Astrocyte of the spinal cord (primary cell): ENCODE measurements at places on chromosomes 5 and 9.

DNA sequence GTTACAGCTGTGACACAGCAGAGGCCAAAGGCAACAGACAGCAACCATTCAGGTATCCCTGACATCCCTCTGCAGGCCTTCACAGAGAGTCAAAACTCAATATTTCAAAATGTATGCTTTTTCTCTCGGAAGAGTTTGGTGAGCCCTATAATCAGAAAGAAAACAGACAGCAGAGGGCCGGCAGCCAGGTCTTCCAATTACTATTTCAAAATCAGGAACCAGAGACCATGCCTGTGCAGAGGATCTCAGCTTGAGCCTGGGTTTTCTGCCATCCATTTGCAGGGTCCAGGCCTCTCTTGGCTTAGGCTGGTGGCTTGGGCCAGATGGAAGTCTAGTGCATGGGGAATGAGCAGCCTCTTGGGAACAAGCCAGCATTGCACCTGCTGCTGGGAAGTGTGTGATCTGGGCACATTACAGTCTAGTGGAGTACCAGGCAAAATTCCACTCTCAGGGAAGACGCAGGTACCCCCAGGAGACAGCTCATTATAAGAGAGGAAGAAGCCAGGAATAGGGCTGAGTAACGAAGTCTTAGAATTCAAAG lies 231.3 kb downstream of the ENC1 start:
- DNase-seq, result no peak

- DNase-seq, result no peak
These were observed 142.7 kb downstream of the PRKACG start for GRCh38 chr9:68871236-68871635.

- DNase-seq, result no peak
These were observed 66.9 kb upstream of the BASP1 start for GRCh38 chr5:17150531-17150930.

GRCh38 chr9:71629578-71630215 lies 138.6 kb downstream of the CEMIP2 start:
- DNase-seq, result no peak

GRCh38 chr5:80615266-80615914 lies 39.1 kb upstream of the MSH3 start:
- DNase-seq, result no peak

- peak; percentile 17 for DNase-seq
These were observed 280.4 kb downstream of the CDH9 start for GRCh38 chr5:26757941-26758340.

DNA sequence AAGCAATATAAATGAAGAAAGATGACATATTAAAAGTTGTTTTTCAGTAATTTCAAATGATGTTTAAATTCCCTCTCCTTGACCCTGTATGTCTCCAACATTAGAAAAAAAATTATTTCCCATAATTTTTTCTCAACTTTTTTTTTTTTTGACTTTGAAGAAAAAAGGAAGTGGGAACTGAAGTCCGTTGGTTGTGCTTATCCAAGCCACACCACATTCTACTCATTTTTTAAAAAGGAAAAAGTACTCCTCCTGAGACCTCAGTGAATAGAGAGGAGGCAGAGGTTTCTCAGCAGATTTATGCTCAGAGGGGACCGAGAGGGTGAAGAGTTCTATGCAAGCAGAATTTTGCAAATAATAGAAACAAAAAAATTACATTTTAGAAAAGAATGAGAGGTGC lies 123.3 kb downstream of the PCSK5 start:
- no peak for DNase-seq

DNA sequence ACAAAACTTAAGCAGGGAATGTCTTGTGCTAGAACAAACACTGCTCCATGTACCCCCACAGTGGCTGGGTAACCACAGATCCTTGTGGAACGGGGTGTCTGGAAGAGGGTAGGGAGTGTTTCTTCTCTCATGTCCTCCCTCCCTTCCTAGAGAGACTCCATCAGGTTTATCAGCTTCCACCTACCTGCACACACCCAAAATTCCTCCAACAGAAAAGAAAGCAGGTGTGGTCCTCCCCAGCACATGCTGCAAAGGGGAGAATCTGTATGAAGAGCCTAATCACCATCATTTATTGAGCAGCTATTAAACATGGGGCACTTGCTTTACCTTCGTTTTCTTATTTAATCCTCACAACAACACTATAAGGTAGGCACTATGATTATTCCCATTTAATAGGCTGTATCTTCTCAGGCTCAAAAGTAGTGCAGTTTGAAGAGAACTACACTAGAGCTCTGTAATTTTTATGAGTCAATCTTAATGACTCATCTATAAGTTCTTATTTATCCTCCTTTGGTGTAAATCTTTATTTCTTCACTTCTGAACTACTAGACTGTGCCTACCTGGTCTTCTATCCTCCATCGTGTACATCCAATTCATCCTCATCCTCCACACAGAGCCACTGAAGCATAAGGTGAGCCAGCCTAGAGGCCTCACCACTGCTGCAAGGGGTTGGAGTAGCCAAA lies 31.6 kb downstream of the C9orf40 start:
- no peak for DNase-seq

DNA sequence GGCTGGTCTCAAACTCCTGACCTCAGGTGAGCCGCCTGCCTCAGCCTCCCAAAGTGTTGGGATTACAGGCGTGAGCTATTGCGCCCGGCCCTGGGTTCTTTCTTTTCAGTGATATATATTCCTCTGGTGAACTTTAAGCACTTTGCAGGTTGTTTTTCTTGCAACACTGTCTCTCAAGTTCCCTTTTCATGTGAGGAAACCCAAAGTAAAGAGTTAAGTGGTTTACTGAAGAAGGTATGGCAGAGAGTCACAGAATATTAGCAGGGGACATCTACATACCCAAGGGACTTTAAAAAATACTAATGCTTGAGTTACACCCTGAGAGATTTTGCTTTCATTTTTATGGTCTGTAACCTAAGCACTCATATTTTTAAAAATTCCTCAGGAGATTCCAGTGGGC lies 6.7 kb upstream of the GAPT start:
- DNase-seq, result no peak

- peak; percentile 12 for DNase-seq
These were observed 13.1 kb downstream of the MSANTD3 start for GRCh38 chr9:100440071-100440470.

DNA sequence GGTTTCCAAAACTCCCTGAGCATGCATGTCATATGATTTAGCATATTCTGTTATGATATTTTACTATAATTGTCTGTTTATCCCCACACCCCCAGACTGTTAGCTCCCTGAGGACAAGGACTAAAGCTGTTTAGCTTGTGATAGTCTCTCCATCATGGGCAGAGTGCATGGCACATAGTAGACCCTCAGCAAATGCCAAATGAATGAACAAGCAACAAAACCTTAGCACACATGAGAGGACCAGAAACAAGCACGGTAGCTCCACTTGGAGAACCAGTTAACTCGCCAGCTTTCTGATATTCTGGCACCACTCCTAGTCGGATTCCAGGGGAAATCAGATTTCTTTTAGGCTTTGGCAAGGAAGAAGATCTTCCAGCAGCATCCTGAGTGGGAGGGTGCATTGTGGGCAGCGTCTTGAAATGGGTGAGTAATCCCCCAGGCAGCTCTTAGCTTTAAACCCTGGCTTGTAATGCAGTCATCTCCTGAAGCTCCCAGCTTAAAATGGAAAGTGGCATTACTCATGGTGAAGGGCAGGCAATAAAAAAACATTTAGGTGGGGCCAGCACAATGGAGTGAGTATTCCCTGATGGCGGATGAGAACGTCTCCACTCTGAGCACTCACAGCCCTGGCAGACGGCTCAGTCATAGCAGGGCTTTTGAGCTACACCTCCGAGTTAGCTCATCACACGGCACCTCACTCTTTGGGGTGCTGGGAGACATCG lies 41.1 kb downstream of the FGF1 start:
- peak; percentile 98 for DNase-seq

DNA sequence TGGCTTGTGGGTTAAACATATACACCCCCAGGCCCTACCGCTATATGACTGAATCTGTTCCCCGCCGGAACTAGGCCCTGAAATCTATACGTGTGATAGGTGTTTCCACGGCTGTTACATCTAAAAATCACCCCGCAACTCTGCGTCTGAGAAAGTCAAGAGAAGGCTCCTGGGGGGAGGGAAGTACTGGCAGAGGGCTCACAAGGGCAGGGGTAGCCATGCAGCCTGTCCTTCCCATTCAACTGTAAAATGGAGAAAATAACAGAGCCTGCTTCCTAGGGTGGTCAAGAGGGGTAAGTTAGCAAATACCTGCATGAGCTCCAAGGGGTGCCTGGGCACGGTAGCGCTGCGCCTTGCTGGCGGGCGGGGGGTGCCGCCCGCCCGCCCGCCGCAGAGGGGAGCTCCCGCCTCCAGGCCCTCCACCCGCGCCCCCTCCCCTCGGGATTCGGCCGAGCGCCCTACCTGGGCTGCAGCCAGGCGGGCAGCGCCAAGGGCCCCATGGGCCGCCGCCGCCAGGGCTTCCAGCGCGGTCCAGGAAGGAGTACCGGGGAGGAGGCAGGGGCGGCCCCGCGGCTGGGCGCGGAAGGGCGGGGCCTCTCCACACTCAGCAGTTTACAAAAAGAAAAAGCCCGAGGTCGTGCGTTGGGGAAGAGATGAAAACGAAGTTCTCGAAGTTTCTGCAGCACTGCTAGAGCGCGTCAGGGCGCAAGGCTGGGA lies at the start of gene HACD4:
TSS of gene HACD4 (minus strand) at position 550 of the 717 bp plus-strand sequence. CDS start at position 500, 50 bp downstream.
- peak; percentile 37 for DNase-seq

DNA sequence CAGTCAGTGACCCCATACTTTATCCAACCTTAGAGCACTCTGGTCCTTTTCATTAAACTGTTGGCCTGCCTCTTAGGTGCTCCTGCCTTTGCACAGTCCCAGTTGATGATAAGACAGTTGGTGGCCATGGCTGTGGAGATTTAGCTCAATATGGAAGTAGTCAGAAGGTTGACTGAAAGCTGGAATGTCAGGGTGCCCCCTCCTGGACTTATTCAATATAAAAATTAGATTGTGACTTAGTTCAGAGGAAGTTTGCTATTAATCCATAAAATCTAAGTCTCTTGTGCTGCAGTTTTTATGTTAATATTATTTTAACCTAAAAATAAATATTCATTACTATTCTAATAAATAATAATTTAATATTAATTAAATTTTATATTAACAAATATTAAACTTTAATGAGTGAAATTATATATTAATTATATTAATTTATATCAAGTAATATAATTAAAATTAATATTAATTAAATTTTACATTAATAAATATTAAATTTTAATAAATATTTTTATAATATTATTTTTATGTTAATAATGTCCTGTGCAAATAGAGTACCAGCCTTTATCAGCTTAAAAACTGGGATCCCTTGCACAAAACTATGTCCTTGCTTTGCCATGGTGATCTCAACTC lies 77.7 kb upstream of the ADAMTSL1 start:
- DNase-seq, result peak; percentile 45

GRCh38 chr9:18189871-18190670 lies 283.9 kb upstream of the ADAMTSL1 start:
- DNase-seq, result no peak

DNA sequence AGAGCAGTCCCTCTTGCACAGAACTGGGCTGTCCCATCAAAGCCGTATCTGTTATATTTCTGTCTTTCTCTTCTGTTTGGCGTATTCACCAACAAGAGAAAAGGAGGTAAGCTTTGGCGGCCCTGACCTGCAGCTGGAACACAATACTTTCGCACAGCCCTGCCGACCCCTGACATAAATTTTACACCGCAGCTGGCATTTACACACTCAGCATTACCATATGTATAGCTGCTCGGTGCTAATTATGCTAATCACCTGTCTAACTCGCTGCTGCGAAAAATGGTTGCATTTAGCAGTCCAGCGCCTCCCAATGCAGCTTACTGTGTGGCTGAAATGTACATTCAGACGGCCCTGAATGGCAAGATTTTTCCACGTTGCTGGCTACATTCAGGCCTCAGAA lies 20.8 kb downstream of the PTCH1 start:
- DNase-seq, result no peak

- DNase-seq, result no peak
These were observed 113.5 kb upstream of the SARDH start for GRCh38 chr9:133851693-133852092.

DNA sequence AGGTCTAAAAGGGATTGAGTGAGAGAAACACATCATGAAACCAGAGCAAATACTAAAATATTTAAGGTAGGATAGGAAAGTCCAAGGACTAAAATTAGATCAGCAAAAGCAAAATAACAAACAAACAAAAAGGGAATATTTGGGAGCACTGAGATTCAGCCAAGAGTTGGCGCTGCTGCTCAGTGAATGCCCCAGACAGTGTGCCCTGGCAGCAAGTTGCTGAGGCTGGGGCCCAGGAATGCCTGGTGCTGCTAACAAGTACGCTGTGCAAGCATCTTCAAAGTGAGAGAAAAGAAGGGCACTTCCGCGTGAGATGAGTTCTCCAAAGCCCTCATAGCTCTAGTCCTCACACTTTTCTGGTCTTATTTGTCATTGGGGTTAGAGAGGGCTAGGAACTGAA lies 603.3 kb downstream of the EFNA5 start:
- DNase-seq, result peak; percentile 5

DNA sequence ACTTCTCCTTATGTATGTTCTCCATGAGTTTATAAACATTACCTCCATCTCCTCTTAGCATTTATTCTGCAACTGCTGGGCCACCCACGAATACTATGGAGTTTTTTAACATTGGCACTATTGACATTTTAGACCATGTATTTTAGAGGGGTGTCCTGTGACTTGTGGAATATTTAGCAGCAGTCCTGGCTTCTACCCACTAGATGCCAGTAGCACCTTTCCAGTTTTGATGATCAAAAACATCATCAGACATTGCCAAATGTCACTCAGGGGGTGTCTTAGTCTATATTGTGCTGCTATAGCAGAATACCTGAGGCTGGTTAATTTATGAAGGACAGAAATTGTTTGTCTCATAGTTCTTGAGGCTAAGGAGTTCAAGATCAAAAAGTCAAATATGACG lies 187.5 kb upstream of the RORB start:
- DNase-seq, result no peak

DNA sequence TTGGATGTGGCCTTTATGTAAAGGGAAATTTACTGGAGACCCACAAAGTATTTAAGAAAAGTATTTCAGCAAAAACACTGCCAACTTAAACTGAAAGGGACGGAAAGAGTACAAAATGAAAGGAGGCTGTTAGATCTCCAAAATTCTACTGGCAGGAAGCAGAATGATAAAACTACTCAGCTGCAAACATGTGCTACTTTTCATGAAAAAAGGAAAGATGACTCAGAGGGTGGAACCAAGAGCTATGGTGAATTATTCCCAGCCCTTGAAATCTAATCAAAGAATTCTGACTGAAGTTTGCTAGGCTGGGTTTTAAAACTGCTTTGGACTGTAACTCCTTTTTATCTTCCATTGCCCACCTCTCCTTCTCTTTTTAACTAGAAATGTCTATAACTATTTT lies 58.6 kb upstream of the ZBED3 start:
- peak; percentile 68 for DNase-seq

- DNase-seq, result no peak
These were observed 187.4 kb downstream of the DCP2 start for GRCh38 chr5:113164021-113164420.

GRCh38 chr5:82388181-82388580 lies 110.0 kb upstream of the RPS23 start:
- peak; percentile 83 for DNase-seq

GRCh38 chr5:168786147-168786546 lies 207.0 kb upstream of the PANK3 start:
- DNase-seq, result no peak

DNA sequence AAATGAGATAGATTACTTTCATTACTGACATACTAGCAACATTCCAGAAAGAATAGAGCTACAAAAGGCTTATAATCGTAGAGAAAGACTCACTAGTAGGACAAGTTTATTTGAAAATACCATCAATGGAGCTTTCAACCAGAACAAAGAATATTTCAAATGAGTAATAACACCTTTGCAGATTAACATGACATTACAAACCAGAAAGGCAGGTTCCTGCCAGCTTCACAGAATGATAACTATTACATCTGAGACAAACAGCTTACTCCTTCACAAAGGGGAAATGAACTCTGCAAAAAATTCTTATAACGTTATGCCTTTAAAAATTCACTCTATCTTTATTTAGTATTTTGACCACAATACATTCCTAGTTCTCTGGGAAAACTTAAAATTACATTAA lies 103.1 kb downstream of the EPB41L4A start:
- no peak for DNase-seq
